Amniotic stem cell (primary cell): ENCODE measurements at places on chromosomes 2 and 18.

DNA sequence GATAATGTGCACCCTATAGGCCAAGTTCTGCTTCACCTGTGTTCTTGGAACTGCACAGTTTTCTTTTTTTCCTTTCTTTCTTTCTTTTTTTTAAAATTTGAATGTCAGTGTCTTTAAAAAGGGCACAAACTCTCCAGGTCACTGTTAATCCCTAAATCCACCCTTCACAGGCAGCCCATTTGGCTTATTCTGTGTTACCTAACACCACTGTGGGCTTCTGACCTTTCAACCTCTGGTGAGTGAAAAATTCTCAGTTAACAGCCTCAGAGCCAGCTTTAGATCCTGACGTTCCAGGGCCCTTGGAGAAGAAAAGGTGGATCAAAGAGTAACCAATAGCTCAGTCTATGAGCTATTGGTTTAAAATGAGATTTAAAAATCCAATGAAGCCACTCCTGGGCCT, 6.8 kb upstream of the CETN1 start:
- DNase-seq, result no peak

DNA sequence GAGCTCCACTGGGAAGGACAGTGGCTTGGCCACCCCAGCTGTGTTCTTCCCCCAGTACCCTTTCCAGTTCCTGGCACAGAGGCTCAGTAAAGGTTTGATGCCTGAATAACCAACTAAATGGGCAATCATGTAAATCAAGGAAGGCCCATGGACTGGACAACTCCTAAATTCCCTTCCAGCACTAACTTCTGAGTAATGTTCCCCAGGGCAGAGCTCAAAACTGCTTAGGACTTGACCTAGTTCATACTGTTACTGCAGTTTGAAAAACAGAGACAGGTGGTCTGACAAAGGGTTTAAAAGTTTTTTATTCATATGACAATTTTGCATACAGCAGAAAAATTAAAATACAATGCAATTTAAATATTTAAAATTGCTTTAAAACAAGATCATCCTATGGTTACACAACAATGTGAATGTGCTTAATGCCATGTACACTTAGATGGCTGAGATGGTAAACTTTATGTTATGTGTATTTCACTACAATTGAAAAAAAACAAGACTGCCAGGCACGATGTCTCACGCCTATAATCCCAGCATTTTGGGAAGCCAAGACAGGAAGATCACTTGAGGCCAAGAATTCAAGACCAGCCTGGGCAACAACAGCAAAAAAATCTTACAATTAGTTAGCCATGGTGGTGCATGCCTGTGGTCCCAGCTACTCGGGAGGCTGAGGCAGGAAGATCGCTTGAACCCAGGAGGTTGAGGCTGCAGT, 26.2 kb downstream of the PCBP1 start:
- no peak for DNase-seq

- DNase-seq, result no peak
These were observed 1.2 kb downstream of the TMEM237 start for GRCh38 chr2:201642086-201642578.

DNA sequence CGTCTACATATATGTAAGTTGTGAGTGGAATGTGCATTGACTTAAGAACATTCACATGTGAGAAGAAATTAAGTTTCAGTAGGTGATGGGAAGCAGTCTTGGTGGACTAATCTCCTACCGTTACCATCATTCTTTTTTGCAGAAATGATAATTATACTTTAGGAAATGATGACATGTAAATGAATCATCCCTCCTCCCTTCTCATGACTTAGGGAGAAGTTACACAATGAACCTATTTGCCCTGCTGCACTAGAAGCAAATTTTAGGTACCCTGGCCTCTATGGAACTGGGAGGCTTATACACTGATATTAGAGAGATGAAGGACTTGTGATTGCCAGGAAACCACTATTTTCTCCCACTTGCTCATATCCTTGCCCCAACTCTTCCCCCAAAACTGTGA, 214.2 kb downstream of the CALCRL start:
- no peak for DNase-seq

- DNase-seq, result no peak
These were observed 1925.8 kb upstream of the CELF4 start for GRCh38 chr18:39491408-39491807.

GRCh38 chr2:130354139-130354428, 1.8 kb upstream of the PTPN18 start:
- DNase-seq, result no peak

- no peak for DNase-seq
These were observed 327.4 kb downstream of the RND3 start for GRCh38 chr2:150160058-150160457.

- no peak for DNase-seq
These were observed 253.5 kb upstream of the ATP5MC3 start for GRCh38 chr2:175435012-175435411.

DNA sequence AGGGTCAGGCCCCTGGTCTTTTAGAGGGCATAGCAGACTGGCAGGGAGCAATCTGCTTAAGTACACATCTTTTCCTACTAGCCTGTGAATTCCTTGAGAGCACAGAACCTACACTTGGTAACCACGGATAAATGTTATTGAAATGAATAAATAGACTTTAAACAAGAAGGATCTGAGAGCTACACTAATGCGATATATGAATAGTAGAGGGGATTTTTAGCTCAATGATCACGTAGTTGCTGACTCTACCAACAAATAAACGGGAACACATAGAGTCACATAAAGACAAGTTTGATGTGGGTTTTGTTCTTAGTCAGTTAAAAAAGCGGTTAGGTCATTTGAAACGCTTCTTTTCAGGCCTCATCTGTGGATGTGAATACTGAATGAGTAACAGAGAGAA, 290.3 kb upstream of the CCDC68 start:
- DNase-seq, result no peak

DNA sequence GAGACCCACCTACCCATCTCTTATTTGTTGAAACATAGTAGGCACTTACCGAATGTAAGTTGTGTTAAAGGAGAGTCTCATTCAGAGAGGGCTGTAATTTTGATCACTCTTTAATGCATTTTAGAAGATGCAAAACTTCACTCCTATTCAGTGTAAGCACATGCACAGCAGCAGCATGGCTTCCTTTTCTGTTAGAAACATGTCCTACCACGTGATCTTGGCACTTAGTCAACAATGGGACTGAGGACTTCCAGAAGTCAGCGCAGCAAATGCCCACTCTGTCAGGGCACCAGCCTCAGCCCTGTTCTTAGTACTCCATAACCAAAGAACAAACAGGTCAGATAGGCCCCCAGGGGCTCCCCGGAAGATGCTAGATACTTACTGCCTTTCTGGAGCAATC, 456.5 kb downstream of the METTL4 start:
- DNase-seq, result no peak

- DNase-seq, result no peak
These were observed 28.6 kb downstream of the SH3RF3 start for GRCh38 chr2:109157563-109158105.

GRCh38 chr2:133026536-133027177, 356.7 kb upstream of the LYPD1 start:
- no peak for DNase-seq

DNA sequence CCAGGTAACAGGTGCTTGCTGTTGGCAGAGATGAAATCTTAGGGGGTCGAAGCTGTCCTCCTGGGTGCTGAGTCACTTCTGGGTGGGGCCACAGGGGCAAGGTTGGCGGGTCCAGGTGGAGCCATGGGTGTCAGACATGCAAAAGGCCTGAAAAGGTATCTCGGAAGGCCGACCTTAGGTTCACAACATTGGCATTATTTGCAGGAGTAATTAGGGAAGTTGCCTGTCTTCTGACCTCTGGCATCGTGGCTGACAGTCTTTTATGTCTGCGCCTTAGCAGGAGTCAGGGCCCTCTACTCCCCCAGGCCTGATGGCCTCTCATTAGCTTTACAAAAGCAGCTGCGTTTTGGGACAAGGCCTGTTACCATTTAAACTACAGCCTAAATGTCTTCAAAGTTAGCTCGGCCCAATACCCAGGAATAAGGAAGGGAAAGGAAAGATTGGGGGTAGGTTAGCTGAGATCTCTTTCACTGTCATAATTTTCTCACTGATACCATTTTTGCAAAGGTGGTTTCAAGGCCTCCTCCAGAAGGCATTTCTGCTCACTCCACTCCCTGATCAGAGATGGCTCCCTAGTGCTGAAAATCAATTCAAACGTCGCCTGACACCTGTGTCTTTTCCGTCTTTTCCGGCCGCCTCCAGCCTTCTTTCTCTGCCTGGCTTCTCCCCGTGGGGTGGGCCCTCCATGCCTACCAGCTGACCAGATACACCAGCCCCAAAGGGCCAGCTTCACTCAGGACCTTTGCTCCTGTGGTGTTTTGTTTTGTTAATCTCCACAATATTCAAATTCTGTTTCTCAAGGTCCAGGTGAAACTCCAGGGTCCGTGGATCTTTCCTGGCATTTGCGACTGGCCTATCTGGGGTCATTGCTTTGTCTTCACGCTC, 90.8 kb downstream of the RHOB start:
- DNase-seq, result no peak
